ENCODE measurements at places on chromosomes 5 and 9.
A peak's percentile ranks its signal among the peaks of the same experiment; 100 is the strongest.

- no peak for DNase-seq
These were observed 85.8 kb downstream of the GPBP1 start for GRCh38 chr5:57259704-57260103.

- DNase-seq = no peak
These were observed 158.6 kb upstream of the CD180 start for GRCh38 chr5:67355120-67355713.

DNA sequence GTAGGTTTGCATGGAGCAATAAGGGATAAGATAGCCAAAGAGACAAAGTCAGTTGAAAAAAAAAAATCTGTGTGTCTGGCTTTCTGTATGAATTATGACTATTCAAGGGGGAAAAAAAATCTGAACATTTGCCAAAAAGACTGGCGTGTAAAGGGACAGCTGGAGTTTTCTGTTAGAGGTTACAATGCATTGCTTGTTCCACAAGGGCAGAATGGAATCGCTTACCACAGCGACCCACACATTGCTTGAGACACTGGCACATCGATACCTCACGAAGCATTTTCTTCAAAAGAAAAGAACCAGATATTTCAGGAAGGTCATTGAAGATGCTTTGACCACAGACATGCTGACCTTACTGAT, 327.8 kb downstream of the TMEM167A start:
- no peak for DNase-seq

DNA sequence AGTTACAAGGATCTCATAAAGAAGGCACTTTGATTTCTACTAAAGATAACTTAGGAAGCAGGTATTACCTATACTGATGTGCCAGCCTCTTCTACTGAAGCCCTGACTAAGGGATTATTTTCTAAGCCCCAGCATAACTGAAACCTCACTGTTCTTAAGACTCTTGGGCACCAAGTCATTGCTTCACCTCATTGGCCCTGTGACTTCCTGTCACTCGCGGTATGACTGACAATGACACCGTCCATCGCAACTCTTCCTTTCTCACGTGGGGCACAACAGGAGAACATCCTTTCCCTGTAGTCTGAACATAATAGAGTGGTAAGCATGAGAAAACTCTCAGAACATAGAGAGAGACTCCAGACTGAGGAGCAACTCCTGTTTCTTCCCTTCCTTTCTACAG, 6.4 kb downstream of the OR2V2 start:
- DNase-seq = no peak

DNA sequence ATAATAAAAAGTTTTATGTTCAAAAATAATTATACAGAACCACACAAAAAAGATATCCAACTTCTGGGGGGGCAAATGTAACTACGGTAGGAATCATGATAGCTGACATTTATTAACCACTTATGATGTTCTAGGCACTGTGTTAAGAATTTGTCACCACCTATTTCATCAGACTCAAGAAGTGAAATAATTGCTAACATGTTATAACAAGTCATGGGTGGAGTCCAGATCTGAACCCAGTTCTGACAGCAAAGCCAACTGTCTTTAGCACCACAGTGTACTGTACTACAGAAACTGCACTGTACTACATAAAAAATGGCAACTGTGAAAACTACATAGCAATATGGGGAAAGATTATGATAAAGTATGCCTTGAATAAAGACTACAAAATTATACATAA, 3.0 kb upstream of the SAP30L start:
- DNase-seq = no peak

DNA sequence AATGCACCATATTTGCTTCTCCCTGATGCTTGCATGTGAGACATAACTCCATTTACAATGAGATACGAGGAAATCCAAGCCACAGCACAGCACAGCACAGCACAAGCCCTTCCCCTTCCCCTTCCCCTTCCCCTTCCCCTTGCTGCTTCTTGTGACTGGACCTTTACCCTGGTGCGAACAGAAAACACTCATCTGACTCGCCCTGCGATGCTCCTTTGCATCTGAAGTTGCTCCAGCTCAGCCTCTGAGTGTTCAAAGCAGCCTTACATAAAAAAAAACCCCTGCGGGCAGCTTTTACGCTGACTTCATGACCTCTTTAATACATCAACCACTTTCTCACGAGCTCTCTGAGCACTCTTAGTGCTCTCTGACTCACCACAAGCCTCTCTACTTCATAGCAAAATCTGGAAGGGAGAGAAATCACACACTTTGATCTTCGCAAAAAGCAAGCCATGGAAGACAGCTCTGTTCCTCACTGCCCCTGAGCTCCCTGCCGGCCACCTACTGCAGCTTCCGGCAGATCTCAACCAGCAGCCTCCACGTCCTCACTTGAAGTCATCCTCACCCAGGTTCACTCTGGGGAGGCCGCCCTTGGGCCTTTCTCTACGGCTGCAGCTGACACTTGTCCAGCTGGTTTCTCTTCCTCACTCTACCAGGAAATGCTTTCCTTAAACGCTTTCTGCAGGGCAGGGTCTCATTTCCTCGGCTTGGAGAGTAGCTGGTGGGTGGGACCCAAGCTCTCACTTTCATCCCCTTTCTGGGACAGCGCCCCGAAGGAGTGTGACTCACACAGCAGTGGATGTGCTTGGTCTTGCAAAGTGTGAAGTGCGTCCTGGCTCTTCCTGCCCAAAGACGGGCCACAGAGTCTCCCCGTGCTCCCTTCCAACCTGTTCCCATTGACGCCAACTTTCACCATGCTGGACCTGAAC, 5.3 kb downstream of the SLC34A1 start:
- DNase-seq = no peak

DNA sequence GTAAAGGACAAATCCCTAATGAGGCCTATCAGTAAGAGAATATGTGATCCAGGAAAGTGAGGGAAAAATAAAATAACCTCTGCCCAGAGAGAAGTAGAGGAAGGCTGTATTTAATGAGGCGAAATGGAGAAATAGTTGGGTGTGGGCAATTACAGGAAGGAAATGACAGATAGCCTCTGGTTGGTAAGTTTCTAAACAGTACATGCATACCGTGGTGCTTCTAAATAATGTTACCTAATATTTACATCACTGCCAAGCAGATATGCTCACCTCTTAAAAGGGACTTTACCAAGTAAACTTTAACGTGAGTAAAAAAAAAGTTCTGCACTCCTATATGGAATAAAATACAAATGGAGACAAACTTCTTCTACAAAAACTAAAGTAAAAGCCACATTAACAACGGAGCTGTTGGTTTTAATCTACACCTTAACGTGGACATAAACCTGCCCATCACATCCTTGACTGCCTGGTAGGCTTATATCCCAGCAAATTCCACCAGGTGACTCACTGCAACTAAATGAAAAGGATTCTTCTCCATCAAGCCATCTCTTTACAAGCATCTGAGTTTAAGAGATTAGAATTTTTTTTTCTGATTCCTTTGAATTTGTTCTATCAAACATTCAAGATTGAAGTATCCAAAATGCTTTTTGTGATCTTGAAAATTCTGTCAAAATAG, 12.4 kb downstream of the NFIL3 start:
- DNase-seq = no peak

DNA sequence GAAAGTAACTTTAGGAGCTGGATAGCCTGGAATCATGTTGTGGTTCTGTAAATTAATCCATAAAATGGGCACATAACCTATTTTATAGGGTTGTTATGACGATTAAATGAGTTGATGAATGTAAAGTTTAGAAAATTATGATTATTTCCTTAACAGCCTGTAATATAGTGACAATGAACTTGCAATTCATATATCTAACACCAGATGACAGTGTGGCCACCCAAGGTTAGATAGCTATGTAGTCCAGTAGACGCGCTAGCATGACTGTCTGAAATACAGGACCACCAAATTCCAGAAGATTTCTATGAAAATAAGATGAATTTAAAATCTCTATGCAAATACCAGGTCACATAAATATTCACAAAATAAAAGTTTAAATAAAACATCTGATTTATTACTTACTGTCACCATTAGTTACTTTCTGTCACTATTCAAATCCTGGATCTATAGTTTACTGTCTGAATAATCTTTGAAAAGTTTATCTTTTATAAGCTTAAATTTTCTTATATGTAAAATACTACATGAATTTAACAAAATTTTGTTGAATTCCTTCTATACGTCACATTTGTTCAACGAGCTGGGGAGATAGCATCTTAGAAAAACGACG, 26.1 kb upstream of the MACIR start:
- peak; percentile 46 for DNase-seq

DNA sequence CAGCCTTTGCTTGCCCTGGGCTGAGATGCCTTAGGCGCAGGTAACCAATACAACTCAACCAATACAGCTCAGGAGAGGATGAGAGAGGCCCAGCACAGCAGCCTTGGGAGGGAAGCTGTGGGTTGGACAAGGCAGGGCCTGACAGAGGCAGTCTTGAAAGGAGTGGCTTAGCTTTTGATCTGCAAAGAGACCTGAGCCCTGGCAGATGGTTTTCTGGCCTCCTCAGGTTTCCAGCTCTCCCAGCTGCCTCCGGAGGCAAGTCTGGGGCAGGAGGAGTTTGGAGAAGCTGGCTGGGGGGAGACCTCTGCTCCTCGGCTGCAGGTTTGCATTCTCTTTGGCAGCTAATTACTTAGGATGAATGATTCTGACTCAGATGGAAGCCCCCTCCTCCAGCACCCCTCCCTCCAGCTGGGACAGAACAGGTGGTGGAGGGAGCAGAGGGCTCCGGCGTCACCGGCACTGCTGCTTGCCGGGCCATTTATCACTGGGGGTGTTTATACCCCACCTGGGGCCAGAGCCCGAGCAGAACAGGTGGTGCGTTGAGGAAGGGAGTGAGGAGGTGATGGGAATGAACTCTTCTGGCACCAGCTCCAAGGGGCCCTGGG, 50.8 kb downstream of the TSPAN17 start:
- no peak for DNase-seq

- no peak for DNase-seq
These were observed 79.6 kb downstream of the PRKACG start for GRCh38 chr9:68934329-68934644.

- no peak for DNase-seq
These were observed 20.5 kb downstream of the NEURL1B start for GRCh38 chr5:172661526-172661925.

- DNase-seq = no peak
These were observed 128.2 kb downstream of the YTHDC2 start for GRCh38 chr5:113641715-113642114.

DNA sequence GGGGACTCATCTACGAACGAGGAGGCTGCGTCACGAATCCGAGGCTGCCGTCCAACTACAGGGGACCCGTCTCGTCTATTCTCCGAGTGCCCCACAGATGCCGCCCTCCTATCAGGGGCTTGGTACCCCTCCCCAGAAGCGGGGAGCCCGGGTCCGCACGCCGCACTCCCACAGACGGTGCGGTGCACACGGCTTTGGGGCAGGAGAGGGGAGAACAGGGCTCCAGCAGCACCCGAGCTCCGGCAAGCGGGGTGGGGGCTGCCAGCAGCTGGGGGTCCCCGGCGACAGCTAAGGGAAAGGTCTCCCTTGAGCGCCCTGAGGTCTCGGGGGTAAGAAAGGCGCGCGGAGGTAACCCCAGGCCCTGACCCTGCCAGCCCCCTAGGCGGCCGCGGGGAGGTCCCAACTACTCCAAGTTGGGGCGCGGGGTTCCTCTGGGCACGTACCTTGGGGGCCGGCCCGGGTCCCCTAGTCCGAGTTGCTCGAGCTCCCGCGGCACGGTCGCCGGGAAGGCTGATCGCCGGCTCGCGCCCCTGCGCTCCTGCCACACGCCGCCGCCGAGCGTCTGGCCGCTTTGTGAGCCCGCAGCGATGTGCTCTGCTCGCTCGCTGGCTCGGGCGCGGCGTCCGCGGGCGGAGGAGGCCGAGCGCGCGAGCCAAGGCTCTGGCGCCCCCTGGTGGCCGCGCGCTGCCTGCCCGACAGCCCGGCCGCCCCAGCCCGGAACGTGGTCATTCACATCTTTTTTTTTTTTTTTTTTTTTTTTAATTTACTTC, at the start of gene SPOCK1:
Gene SPOCK1, minus strand, starts transcription at position 591 of the 770 bp plus-strand sequence.
- DNase-seq = peak; percentile 79

DNA sequence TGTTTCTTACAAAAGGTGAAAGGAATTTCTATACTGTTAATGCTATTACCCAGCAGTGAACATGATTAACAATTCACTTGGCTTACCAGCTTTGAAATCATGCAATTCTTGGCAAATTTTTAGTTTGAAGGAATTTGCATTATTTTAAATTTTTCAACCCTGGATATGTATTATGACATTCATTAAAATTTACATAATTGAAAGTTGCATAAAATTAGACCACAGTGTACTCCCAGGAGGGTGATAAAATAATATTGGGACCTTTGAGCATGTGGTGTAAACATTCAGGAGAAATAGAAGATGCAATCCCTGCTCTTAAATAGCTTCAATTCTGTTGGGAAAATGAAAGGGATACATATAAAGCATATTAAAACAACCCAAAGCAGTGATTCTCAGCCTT, 412.2 kb upstream of the SGCD start:
- DNase-seq = no peak

- no peak for DNase-seq
These were observed 243.5 kb upstream of the FBXL7 start for GRCh38 chr5:15256485-15256884.

DNA sequence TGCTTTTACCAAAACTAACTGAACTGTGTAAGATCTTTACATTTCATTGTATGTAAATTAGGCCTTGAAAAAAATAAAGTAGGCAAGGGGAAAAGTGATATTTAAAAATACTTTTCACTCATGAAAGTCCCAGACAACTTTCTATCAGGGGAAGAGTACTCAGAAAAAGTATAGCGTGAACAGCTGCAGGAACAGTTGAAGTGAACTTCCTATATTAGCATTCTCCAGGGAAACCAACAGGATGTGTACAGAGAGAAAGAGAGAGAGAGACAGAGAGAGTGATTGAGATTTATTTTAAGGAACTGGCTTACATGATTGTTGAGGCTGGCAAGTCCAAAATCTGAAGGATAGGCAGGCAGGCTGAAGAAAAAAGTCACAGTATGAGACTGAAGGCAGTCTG, 42.0 kb downstream of the ERMP1 start:
- DNase-seq = no peak

DNA sequence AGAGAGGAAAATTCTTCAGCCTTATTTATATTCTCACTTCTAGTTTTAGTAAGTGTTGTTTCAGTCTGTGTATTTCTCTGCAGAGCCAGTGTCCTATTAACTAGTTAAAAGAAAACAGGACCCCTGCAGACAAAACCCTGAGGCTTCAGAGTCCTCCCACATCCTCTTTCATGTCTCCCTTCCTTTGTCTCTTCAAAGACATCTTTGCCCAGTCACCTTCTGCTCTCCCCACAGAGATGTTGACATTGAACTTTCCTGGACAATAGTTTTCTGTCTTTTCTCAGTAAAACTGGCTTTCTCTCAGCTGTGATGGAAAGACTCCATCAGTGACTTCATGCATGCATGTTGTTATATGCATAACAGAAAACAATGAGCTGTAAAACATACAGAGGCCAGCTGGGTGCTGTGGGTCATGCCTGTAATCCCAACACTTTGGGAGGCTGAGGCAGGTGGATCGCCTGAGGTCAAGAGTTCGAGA, 20.2 kb downstream of the GRAMD2B start:
- no peak for DNase-seq
